ELR (cell line): ENCODE measurements at places on chromosomes 3 and 15.

- peak; percentile 0 for DNase-seq
These were observed 442.6 kb upstream of the PDZRN3 start for GRCh38 chr3:74067296-74067695.

GRCh38 chr3:20310629-20311028 is 124.6 kb upstream of the SGO1 start:
- DNase-seq = no peak

DNA sequence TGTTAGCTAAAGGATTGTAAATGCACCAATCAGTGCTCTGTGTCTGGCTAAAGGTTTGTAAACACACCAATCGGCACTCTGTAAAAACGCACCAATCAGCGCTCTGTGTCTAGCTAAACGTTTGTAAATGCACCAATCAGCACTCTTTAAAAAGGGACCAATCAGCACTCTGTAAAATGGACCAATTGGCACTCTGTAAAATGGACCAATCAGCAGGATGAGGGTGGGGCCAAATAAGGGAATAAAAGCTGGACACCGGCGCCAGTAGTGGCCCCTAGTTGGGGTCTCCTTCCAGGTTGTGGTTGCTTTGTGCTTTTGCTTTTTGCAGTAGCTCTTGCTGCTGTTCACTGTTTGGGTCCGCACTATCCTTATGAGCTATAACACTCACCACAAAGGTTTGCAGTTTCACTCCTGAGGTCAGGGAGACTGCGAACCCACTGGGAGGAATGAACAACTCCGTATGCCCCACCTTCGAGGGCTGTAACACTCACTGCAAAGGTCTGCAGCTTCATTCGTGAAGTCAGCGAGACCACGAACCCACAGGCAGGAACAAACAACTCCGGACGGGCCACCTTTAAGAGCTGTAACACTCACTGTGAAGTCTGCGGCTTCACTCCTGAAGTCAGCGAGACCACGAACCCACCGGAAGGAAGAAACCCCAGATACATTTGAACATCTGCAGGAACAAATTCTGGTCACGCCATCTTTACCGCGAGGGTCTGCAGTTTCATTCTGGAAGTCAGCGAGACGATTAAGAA is 1.1 kb upstream of the SUCLG2 start:
- no peak for DNase-seq

DNA sequence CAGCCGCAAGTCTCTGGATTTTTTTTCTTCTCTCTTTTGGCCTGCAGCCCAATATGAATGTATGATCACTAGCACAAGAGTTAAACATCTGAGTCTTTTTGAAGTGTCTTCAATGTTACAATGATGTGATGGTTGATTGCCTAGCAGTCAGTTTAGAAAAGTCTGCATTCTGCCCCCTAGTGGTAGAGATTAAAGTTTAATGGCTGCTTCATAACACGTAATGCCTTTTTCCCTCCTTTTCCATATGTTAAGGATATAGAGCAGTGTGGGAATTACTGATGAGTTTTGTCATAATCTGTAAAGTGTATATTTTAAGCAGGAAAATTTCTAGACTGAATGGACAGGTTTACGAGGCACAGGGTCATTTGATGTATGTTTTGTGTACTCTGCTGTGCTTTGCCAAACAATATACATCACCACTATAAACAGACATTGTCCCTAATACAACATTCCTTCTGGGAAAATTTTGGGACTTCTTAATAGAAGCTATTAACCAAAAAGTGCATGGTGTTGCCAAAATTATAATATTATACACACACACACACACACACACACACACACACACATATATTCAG is 1038.5 kb upstream of the NR2F2 start:
- DNase-seq = peak; percentile 65
